Activated T-helper 1 cell treated with anti-CD3 and anti-CD28 coated beads, Interleukin-12 subunit alpha, Interleukin-12 subunit beta, Interleukin-2, Interleukin-4 antibody, amounts not matched to agents 30 ng/mL and 10 ng/mL and 1 ng/mL, durations not matched to agents 14 hours and 24 hours and 36 hours (primary cell): ENCODE measurements at places on chromosomes 2 and 18.

GRCh38 chr2:202758604-202759003, 113.0 kb downstream of the ICA1L start:
- DNase-seq: no peak

- DNase-seq: no peak
Observed at GRCh38 chr2:48753228-48753627, 2.3 kb downstream of the LHCGR start.

- no peak for DNase-seq
Observed at GRCh38 chr18:33817096-33817495, 239.1 kb downstream of the ASXL3 start.

GRCh38 chr2:54459037-54459441, 2.9 kb downstream of the SPTBN1 start:
- DNase-seq: no peak

DNA sequence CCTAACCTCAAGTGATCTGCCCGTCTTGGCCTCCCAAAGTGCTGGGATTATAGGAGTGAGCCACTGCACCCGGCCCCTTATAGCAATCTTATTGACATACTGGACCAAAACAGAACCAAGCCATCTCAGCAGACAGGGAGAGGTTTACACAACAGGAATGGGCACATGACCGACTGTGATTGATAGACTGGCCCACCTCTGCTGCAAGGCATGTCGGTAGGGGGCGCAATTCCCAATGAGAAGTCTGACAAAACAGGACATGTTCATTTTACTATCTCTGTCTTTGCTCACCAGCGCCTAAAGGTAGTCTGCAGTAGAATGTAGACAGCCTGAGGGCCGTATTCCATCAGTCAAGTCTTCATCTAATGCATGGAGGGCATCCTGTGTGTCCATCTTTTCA, 2.0 kb downstream of the LYPD6B start:
- no peak for DNase-seq

DNA sequence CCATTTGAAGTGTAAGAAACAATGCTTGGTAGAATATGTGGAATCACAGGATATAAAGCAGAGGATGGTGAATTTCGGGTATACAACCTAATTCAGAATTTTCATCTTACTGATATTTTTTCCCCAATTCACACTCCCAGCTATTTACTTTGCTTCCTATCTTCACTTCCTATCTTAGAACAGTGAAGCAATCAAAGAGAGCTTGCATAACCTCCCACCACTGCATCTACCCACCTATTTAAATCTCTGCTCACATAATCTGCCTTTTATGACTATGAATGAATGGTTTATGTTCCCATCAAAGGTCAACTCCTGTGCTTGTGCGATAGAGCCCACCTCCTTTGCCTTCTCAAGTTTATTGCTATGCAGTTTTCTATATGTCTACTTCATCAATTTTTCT, 3.3 kb downstream of the RMDN2 start:
- no peak for DNase-seq

- no peak for DNase-seq
Observed at GRCh38 chr18:24388957-24389356, 8.7 kb downstream of the OSBPL1A start.

- no peak for DNase-seq
Observed at GRCh38 chr2:35416391-35417140, 939.0 kb upstream of the CRIM1 start.

DNA sequence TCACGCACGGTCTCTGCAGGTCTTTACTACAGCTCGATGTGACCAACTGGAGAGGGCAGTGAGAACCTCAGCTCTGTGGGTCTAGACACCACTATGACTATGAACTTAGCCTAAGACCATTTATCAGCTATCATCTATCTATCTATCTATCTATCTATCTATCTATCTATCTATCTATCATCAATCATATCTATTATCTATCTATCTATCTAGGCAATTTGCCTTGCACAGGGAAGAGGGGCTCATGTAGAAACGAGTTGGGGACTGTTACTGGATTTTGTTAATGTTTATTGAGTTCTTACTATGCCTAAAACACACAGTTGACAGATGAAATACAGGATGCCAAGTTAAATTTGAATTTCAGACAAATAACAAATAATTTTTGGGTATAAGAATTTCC, 41.1 kb upstream of the TLK1 start:
- DNase-seq: no peak

DNA sequence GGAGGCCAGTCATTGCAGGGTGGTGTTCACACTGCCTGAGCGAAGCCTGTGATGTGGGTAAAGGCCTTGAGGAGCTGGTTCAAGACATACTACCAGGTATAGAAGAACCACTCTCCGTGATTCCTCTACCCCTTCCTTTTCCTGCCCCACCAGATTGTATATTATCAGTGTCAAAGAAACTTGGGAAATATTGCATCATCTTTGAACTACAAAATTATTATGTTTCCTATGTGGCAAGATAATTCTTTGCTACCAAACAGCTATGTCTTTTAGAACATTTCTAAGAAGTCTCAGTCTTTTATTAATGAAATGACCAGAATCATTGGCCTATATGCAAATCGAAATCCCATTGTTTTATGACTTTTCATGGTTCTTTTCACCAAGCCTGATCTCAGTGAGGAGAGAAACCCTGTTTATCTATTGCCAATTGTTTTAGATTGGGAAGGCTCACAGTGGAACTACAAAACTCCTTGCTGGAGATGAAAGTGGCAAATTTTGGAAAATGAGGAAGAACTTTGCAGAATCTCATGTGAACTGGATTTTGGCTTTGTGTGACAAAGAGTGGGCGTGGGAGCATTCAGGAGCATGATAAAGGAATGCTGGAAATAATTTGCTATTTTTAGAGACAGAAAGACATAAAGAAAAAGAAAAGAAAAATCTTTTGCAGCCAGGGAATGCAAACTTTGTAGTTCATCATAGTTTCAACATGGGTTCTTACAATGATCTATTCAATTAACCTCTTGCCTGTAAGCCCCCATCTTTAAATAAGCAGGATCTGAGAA, 286.9 kb downstream of the INSIG2 start:
- no peak for DNase-seq

GRCh38 chr2:52558265-52558664, 1209.3 kb upstream of the CHAC2 start:
- DNase-seq: no peak

- DNase-seq: no peak
Observed at GRCh38 chr2:99861376-99861760, 281.0 kb downstream of the AFF3 start.

GRCh38 chr2:48812416-48812815, 56.9 kb upstream of the LHCGR start:
- DNase-seq: no peak

DNA sequence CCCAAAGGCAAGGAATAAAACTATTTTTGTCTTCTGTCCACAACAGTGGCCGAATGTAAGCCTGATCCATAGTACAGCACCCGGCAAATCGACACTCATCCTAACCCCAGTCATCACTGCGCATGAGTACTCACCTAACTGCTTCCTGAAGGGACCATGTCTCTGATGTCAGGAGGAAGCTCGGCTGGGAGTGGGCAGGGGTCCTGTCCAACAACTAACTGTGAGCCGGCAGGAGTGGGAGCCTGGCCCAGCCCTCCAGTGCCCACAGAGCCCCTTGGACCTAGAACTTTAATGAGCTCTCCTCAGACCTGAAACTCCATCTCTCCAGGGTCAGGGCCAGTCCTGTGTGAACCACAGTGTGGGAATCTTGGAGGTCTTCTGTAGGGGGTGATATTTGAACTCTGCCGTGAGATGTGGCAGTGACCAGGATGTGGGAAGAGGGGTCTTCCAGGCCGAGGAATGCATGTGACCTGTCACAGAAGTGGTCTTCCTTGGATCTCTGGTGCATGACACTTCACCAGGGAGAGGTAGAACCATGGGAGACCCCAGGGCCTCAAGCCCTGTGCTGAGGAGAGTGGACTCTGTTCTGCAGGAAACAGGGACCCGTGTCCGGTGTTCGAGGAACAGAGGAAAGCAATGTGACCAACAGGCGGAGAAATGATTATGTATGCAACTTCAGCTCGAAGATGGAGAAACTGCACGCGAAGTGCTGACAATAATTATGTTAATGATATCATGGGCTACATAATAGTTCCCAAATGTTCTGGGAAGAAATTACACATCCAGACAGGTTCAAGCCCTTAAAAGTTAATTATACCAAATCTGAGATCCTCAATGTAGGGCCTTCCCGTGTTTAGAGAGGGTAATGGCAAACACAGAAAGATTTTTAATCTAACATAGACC, 240.1 kb upstream of the HDAC4 start:
- no peak for DNase-seq

- no peak for DNase-seq
Observed at GRCh38 chr2:172460780-172461201, 33.4 kb downstream of the ITGA6 start.

DNA sequence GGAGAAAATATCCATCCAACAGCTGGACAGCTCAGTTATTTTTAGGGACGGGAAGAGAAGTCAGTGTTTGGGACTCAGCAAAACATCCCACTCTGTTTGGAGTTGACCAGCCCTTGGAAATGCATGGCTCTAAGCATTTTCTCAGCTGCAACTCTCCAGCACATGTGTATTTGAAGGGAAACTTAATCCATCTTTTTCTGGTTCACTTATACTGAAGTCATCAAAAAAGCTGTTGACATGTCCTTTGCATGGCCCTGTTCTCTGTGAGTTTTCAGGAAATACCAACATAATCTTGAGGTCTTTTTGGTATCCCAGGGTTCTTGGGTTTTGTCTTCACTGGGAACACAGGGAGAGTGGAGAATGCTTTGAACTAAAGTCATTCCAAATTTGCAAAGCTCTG, 91.9 kb upstream of the CELF4 start:
- DNase-seq: no peak

- no peak for DNase-seq
Observed at GRCh38 chr2:74221091-74221490, 22.7 kb downstream of the MTHFD2 start.

DNA sequence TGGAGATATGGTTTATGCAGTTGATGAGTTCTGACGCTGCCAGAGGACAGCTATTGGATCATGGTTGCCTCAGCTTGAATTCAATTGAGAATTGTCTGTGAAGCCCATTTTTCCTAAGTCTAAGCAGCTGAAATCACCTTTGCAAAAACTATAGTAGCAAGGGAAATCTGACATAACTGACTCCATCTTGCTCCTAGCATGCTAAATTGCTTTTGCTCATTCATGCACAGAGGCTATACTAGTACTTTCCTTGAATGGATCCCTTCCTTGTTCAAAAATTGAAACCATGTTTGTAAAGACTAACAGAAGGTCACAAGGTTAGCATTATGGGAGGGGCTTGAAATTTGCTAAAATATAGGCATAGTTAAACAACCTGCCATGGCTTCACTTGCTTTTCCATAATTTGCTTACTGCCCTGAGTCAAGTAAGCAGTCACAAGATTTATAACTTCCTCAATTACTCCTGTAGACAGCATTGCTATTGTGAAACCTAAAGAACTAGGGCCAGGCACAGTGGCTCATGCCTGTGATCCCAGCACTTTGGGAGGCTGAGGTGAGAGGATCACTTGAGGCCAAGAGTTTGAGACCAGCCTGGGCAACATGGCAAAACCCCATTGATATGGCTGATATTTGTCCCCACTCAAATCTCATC, 41.2 kb downstream of the CHRNA1 start:
- DNase-seq: no peak

GRCh38 chr2:19744456-19745199, 157.2 kb downstream of the TTC32 start:
- DNase-seq: no peak

GRCh38 chr2:26471289-26471688, 6.6 kb downstream of the OTOF start:
- DNase-seq: no peak

DNA sequence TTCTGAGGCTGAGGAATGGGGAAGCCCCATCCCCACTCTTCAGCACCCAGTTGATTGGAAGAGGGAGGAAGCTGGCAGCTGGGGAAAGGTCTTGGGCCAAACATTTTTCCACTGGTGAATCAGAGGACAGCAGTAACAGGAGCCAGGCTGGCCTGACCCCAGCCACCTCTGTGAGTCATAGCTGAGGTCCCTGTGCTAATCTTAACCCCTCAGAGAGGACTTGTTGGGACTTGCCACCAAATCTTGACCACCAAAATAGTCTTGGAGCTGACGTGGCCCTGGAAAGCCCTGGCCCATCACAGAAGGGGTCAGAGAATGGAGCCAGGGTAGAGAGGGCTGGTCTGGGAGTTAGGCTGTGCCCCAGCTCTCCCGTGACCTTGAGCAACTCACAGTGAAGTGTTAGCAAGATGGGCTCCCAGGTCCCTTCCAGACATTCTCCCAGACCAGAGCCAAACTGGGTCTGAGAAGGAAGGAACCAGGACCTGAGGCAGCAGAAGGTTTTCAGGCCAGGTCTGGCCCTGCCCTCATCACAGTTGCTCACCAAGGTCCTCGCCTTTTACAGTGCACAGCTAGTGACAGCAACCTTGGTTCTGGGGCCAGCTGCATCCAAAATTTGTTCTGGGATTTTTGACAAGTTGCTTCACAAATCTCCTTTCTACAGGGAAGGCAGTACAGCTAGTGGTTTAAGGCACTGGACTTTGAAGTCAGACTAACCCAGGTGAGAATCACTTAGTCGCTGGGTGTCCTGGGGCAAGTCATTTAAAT, 266.6 kb downstream of the CYP26B1 start:
- no peak for DNase-seq

- DNase-seq: no peak
Observed at GRCh38 chr2:51158251-51158650, 126.3 kb upstream of the NRXN1 start.

- no peak for DNase-seq
Observed at GRCh38 chr2:237012577-237013267, 73.0 kb upstream of the COPS8 start.

GRCh38 chr18:50418650-50419049, 43.8 kb downstream of the SKA1 start:
- DNase-seq: no peak

- peak; percentile 44 for DNase-seq
Observed at GRCh38 chr2:110853516-110853915, 121.1 kb downstream of the ACOXL start.

DNA sequence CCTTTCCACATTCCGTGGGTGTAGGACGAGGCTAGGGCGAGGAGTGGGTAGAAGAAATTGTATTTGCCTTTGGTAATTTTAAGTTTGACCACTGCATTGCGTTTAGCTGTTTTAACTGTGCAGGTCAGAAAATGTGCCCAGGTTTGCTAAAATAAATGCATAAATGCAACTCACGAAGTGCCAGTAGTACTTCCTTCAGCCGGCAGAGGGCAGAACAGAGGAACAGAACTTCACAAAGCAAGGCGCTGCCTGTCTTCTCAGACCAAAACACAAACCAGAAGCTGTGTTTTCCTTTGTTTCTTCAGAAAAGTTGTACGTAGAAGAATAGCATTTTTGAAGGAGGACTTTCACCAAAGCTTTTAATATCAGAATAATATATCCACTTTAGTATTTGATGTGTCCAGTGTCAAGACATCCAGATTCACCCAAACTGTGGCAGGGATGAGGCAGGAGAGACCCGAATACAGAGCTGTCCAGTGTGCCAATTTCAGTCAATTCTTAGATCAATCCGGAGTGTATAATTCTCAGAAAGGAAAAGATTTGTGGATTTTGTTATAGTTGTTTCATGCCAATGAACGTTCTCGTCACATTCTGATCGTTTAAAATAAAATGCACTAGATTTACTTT, 348.6 kb downstream of the DLGAP1 start:
- peak; percentile 23 for DNase-seq
